ENCODE measurements at places on chromosomes 1 and 21. TPM values are rescaled to one million over a fixed set of nuclear protein-coding genes. Genes with fewer than 3 reads are reported as not detected.

- H3K27ac ChIP-seq: peak overlapping the region; percentile 96
- peak; percentile 78 for DNase-seq
- peaks cover 79% of the 10 kb centered on the region for H3K4me1 ChIP-seq
- peaks cover 39% of the 10 kb centered on the region for H3K36me3 ChIP-seq
- H3K27me3 ChIP-seq: no peaks in the 10 kb centered on the region
These were observed 67.8 kb upstream of the BCL10 start for GRCh38 chr1:85344256-85344694.

DNA sequence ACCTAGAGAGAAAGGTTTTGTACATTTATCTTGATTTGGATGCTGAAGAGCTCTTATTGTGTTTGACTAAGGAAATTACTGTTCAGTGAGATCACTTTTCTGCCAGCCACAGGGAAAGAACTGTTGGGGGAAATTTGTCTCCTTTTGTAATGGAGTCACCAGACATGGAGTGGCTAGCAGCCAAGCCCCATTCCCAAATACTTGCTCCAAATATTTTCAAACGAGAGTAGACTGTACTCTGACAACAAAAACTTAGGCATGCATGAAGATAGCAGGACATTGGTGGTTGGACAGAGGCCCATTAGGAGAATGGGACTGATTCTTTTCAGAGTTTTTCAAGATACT is 21.1 kb downstream of the IPO9 start:
- H3K4me3 ChIP-seq: no peak overlapping the region
- no peaks in the 10 kb centered on the region for H3K27me3 ChIP-seq
- H3K27ac ChIP-seq: peak overlapping the region; percentile 6
- H3K4me1 ChIP-seq: peaks cover 14% of the 10 kb centered on the region

DNA sequence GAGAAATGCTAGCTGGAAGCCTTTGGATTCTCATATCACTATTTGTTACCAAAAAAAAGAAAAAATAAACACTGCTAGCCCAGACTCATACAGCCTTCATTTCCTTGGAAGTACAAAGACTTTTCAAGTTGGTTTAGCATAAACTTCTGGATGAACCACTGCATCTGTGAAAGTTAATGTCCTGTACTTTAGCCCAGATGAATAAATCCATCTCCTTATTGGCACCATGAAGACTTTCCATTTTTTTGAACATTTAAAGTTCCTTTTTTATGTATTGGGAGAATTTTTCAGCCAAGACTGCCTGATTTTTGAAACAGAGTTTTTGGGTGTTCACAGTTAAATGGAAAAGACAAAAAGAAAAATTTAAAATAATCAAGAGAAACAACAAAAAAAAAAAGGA is 184.0 kb upstream of the C1orf87 start:
- H3K36me3 ChIP-seq: no peaks in the 10 kb centered on the region
- no peak for DNase-seq
- H3K4me1 ChIP-seq: peaks cover 8% of the 10 kb centered on the region
- H3K4me3 ChIP-seq: no peak overlapping the region

GRCh38 chr1:27139980-27140379 is 14.9 kb downstream of the SLC9A1 start:
- DNase-seq: no peak
- no peaks in the 10 kb centered on the region for H3K36me3 ChIP-seq
- H3K4me1 ChIP-seq: peaks cover 45% of the 10 kb centered on the region

GRCh38 chr1:62352387-62352786 is 33.2 kb upstream of the KANK4 start:
- peaks cover 18% of the 10 kb centered on the region for H3K27me3 ChIP-seq
- DNase-seq: no peak
- no peak overlapping the region for H3K27ac ChIP-seq
- no peaks in the 10 kb centered on the region for H3K4me1 ChIP-seq

The NBPF20 gene
- 5.3 TPM for total RNA-seq

The LRRC3 gene
- total RNA-seq: 0.61 TPM

The CLIC6 gene
- total RNA-seq: 0.42 TPM

Data from Calu3 (cell line).